ENCODE measurements at places on chromosomes 4 and X. TPM values are rescaled to one million over a fixed set of nuclear protein-coding genes. Genes with fewer than 3 reads are reported as not detected.

Gene POLA1
- 11.9 TPM for total RNA-seq

Gene TRPC5OS
- total RNA-seq: 107 TPM

Gene OR13H1
- total RNA-seq: not detected

Gene GYG2
- total RNA-seq: 4.6 TPM

Gene NPY2R
- total RNA-seq: not detected

Gene NLRP2B
- total RNA-seq: not detected

Gene CABS1
- total RNA-seq: 2.4 TPM

Gene ZNF157
- total RNA-seq: 1.4 TPM

Gene RBM3
- total RNA-seq: 155 TPM

DNA sequence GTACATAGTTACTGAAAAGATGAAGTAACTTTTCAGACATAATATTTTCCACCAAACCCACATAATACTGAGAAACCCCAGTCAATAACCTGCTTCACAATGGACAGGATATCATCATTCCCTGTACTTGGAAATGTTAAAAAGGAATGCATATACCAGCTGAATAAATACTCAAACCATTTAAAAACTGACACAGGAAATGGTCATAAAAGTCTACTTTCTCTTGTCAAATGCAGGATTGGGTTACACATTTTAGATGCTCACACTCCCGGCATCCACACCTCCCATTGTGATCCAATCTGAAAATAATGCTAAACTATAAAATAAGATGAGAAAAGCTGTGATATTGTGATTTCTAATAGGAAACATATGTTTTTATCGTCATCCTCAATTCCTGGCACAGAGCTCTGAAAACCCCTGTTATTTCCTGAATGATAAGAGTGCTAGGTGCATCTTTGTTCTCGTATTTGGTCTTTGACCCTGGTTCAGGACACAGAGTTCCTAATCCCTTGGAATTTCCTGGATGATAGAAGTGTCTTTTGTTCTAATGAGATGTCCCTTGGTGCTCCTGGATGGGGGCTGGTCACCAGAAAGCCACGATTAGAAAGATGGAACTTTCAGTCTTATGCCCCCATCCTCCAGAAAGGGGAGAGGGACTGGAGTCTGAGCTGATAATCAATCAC, 821.3 kb downstream of the TRIML1 start:
- H3K27ac ChIP-seq: no peak overlapping the region
- DNase-seq: no peak
- H3K27me3 ChIP-seq: no peaks in the 10 kb centered on the region
- no peaks in the 10 kb centered on the region for H3K4me1 ChIP-seq
- H3K36me3 ChIP-seq: no peaks in the 10 kb centered on the region
- H3K4me3 ChIP-seq: no peak overlapping the region

GRCh38 chrX:13690836-13691235, 1.9 kb downstream of the RAB9A start:
- no peaks in the 10 kb centered on the region for H3K4me1 ChIP-seq
- H3K36me3 ChIP-seq: no peaks in the 10 kb centered on the region
- H3K27me3 ChIP-seq: no peaks in the 10 kb centered on the region
- H3K27ac ChIP-seq: no peak overlapping the region

- H3K27ac ChIP-seq: peak overlapping the region; percentile 50
- no peak overlapping the region for H3K4me3 ChIP-seq
- peak; percentile 68 for DNase-seq
Observed at GRCh38 chr4:158810487-158811215, 41.8 kb downstream of the FNIP2 start.

- H3K27me3 ChIP-seq: no peaks in the 10 kb centered on the region
- H3K27ac ChIP-seq: no peak overlapping the region
- no peak for DNase-seq
- no peaks in the 10 kb centered on the region for H3K36me3 ChIP-seq
- H3K4me1 ChIP-seq: no peaks in the 10 kb centered on the region
Observed at GRCh38 chrX:48827654-48827968, 1.3 kb downstream of the ERAS start.

- no peak overlapping the region for H3K27ac ChIP-seq
- H3K27me3 ChIP-seq: no peaks in the 10 kb centered on the region
- no peak overlapping the region for H3K4me3 ChIP-seq
- H3K4me1 ChIP-seq: no peaks in the 10 kb centered on the region
- H3K36me3 ChIP-seq: no peaks in the 10 kb centered on the region
- DNase-seq: no peak
Observed at GRCh38 chrX:153475271-153475670, 4.9 kb upstream of the HAUS7 start.

- H3K36me3 ChIP-seq: no peaks in the 10 kb centered on the region
- no peak for DNase-seq
- no peak overlapping the region for H3K27ac ChIP-seq
- H3K27me3 ChIP-seq: no peaks in the 10 kb centered on the region
Observed at GRCh38 chr4:17336524-17336961, 175.3 kb downstream of the QDPR start.

DNA sequence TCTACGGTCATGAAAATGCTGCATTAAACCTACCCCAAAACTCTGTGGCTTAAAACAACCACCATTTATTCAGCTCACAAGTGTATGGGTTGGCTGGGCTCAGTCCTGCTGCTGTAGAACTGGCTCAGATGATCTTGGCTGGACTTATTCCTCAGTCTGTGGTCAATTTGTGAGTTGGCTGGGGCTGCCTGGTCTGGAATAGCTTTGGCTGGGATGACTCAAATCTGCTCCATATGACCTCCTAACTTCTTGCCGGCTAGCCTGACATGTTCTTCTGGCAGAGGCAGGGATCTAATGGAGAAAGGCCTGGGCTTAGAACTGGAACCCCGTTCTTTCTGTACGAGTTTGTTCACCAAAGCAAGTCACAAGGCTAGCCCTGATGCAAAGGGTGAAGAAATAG, 71.7 kb downstream of the CFAP299 start:
- no peaks in the 10 kb centered on the region for H3K4me1 ChIP-seq
- no peak overlapping the region for H3K27ac ChIP-seq
- DNase-seq: no peak
- H3K4me3 ChIP-seq: no peak overlapping the region

- no peaks in the 10 kb centered on the region for H3K36me3 ChIP-seq
- DNase-seq: no peak
- H3K4me1 ChIP-seq: no peaks in the 10 kb centered on the region
Observed at GRCh38 chr4:111204797-111205196, 581.9 kb upstream of the PITX2 start.

- no peak overlapping the region for H3K27ac ChIP-seq
- no peak overlapping the region for H3K4me3 ChIP-seq
- H3K4me1 ChIP-seq: no peaks in the 10 kb centered on the region
- no peaks in the 10 kb centered on the region for H3K36me3 ChIP-seq
- H3K27me3 ChIP-seq: no peaks in the 10 kb centered on the region
Observed at GRCh38 chr4:186942758-186943377, 219.2 kb upstream of the FAT1 start.

GRCh38 chr4:144757969-144758368, 112.0 kb downstream of the HHIP start:
- no peak overlapping the region for H3K4me3 ChIP-seq
- DNase-seq: no peak
- no peaks in the 10 kb centered on the region for H3K4me1 ChIP-seq
- no peak overlapping the region for H3K27ac ChIP-seq
- H3K36me3 ChIP-seq: no peaks in the 10 kb centered on the region
- no peaks in the 10 kb centered on the region for H3K27me3 ChIP-seq

DNA sequence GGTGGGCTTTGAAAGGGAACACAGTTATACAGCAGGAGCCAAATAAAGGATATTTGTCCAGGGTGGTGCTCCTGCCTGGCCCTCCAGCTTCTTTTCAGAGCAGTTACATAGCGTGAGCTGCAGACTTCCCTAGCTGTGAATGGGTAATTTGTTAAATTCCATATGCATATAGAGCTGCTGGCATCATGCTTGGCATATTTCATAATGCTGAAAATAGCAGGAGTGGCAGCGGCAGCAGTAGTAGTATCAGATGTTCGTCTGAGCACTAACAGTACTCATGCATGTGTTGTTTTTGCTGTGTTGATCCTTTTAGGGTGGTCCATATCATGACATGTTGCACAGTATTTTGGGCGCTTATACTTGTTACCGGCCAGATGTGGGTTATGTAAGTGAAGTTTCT, 33.6 kb upstream of the TADA2B start:
- H3K4me1 ChIP-seq: no peaks in the 10 kb centered on the region
- H3K4me3 ChIP-seq: no peak overlapping the region
- no peaks in the 10 kb centered on the region for H3K36me3 ChIP-seq
- H3K27me3 ChIP-seq: no peaks in the 10 kb centered on the region
- no peak overlapping the region for H3K27ac ChIP-seq

GRCh38 chr4:188228279-188228678, 89.0 kb downstream of the TRIML1 start:
- no peak for DNase-seq
- H3K36me3 ChIP-seq: no peaks in the 10 kb centered on the region
- H3K27ac ChIP-seq: no peak overlapping the region

GRCh38 chrX:36348509-36348908, 429.0 kb downstream of the CFAP47 start:
- no peaks in the 10 kb centered on the region for H3K27me3 ChIP-seq
- H3K4me1 ChIP-seq: no peaks in the 10 kb centered on the region
- H3K36me3 ChIP-seq: no peaks in the 10 kb centered on the region
- H3K27ac ChIP-seq: no peak overlapping the region
- no peak for DNase-seq
- no peak overlapping the region for H3K4me3 ChIP-seq

- DNase-seq: no peak
- no peaks in the 10 kb centered on the region for H3K4me1 ChIP-seq
- no peak overlapping the region for H3K27ac ChIP-seq
- H3K36me3 ChIP-seq: no peaks in the 10 kb centered on the region
Observed at GRCh38 chr4:183337833-183338232, 15.6 kb upstream of the CLDN24 start.

- no peaks in the 10 kb centered on the region for H3K27me3 ChIP-seq
- H3K36me3 ChIP-seq: no peaks in the 10 kb centered on the region
- no peak for DNase-seq
- H3K4me3 ChIP-seq: no peak overlapping the region
- no peak overlapping the region for H3K27ac ChIP-seq
Observed at GRCh38 chrX:150094996-150095395, 156.7 kb upstream of the EOLA2 start.

All from prostate gland (tissue), 2 donors.